ENCODE measurements at places on chromosomes 2 and 18. TPM values are rescaled to one million over a fixed set of nuclear protein-coding genes. Genes with fewer than 3 reads are reported as not detected.
A peak's percentile ranks its signal among the peaks of the same experiment; 100 is the strongest.

DNA sequence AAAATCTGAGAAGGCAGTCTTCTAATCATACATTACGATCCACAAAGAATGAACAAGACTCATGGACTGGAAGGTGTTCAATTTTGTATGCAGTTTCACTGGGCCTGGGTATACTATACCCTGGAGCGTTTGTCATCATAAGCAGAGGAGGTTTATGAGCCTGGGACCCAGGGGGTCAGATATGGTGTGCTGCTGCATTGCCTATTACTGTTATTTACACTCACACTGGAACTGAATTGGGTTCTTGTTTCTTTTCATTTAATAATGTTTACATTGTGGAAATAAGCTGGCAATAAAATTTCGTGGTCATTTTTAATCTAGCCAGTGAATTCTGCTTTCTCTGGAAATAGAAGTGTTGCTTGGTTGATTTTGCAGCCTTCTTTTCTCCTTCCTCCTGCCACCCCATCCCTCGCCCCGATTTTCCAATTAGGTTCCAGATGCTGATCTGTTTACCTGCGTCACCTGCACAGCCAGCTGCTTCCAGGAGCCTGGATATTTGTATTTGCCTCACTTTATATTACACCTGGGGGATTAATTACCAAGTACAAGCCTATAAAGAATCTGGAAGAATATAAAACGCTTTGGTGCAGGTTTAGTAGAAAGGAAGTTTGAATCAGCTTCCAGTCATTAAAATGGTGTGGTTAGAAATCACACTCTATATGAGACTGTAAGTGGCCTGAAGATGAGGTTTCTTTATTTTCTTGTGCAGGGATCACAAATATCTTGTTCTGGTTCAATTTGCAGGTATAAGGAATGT, 234.4 kb downstream of the SOCS6 start:
- H3K4me1 ChIP-seq: no peaks in the 10 kb centered on the region
- DNase-seq: no peak
- no peaks in the 10 kb centered on the region for H3K36me3 ChIP-seq
- no peak overlapping the region for H3K4me3 ChIP-seq

DNA sequence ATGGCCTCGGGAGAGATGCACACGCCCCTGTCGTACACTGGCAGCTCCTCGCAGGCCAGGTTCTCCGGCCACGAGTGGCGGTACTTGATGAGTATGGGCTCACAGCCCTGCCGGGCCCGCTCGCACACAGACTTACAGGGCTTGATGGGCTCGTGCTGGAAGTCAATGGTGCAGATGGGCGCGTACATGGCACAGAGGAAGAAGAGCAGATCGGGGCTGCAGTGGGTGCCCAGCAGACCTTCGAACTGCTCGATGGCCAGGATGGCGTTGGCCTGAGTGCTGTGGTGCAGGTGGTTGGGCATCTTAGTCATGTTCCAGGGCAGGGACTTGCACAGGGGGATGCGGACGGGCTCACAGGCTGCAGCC, 359 bp downstream of the FRZB start:
- no peaks in the 10 kb centered on the region for H3K27me3 ChIP-seq
- H3K4me3 ChIP-seq: peak overlapping the region; percentile 67
- DNase-seq: peak; percentile 21
- H3K27ac ChIP-seq: peak overlapping the region; percentile 38

DNA sequence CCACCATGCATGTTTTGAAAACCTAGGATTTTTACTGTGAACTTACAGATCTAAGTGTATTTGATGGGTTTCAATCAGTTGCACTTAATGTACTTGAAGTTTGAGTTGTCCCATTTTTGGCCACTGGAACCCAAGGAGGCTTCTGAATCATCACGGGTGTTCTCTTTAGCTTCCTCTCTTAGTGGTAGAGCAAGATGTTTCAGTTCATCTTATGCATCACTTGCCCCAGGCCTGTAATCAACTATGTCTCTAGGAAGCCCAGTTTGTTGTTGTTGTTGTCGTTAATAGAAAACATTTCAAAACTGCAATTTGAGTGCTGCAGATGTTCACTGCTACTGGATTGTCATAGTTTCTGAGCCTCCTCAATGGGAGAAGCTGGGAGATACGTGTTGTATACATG, 97.0 kb downstream of the FHOD3 start:
- H3K27ac ChIP-seq: no peak overlapping the region
- H3K4me1 ChIP-seq: peaks cover 42% of the 10 kb centered on the region
- no peak for DNase-seq
- no peaks in the 10 kb centered on the region for H3K27me3 ChIP-seq
- H3K4me3 ChIP-seq: no peak overlapping the region

The MC4R gene
- not detected for total RNA-seq

DNA sequence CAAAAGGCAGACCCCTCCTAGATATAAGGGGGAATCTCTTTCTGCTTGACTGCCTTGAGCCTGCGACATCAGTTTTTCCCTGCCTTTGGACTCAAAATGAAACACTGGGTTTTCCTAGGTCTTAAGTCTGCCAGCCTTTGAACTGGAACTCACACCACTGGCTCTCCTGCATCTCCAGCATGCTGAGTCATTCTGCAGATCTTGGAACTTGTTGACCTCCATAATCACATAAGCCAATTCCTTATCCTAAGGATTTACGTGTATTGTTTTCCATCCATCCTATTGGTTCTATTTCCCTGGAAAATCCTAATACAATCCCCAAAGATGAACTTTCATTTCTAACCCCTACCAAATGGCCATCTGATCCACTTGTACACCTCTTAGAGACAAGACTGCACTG, 88.0 kb downstream of the AFF3 start:
- H3K36me3 ChIP-seq: no peaks in the 10 kb centered on the region
- H3K27me3 ChIP-seq: no peaks in the 10 kb centered on the region
- no peak for DNase-seq
- no peak overlapping the region for H3K27ac ChIP-seq
- H3K4me1 ChIP-seq: no peaks in the 10 kb centered on the region

- H3K4me3 ChIP-seq: no peak overlapping the region
- no peak for DNase-seq
These were observed 198.1 kb downstream of the PDE1A start for GRCh38 chr2:182228741-182229140.

- no peak overlapping the region for H3K4me3 ChIP-seq
- H3K27me3 ChIP-seq: no peaks in the 10 kb centered on the region
- H3K27ac ChIP-seq: no peak overlapping the region
- H3K4me1 ChIP-seq: no peaks in the 10 kb centered on the region
These were observed 10.2 kb downstream of the RALB start for GRCh38 chr2:120262761-120263428.

DNA sequence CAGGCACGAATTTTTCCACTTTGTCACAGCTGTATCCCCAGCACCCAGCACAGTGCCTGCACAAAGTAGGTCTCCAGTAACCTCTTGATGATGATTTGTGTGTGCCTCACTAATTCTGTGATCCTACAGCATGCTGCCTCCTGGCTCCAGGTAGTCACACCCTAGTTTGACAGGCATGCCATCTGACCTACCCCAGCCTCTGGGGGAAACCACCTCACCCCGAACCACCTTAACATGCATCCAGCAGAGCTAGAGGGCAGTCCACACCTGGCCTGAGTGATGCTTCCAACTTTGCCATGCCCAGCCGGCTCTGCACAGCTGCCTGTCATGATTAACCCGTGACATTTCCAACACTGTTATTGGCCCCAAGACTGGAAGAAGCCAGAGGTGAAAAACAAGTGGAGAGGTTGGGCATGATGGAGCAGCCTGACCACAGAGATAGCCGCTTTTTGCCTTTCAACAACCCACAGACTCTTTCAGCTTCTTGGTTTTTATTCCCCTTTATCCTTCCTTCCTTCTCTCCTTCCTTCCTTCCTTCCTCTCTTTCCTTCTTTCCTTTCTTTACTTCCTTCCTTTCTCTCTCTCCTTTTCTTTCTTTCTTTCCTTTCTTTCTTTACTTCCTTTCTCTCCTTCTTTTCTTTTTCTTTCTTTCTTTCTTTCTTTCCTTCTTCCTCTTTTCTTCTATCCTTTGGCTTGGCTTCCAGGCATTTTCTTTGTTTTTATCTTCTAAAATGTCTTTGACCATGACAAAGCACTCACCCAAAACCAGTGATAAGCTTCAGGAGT, 294.4 kb upstream of the SIX2 start:
- H3K27me3 ChIP-seq: no peaks in the 10 kb centered on the region
- H3K4me3 ChIP-seq: no peak overlapping the region
- H3K36me3 ChIP-seq: no peaks in the 10 kb centered on the region
- DNase-seq: no peak

DNA sequence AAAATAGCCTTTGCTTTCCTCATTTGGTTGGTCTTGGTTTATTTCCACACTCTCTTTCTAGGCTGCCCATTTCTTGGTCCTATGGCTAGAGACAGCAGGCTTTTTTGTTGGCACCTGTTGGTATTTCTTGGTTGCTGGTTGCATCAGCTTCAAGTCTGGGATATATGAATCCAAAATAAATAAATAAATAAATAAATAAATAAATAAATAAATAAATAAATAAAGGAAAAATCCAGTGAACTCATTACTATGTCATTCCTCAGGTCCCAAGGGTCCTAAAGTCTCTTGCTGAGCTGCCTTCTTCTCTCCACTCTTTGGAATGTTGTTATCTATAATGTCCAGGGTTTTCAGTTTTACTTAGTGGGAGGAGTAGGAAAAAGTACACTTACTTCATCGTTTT, 165.9 kb upstream of the MEX3C start:
- DNase-seq: no peak
- no peak overlapping the region for H3K27ac ChIP-seq
- H3K4me1 ChIP-seq: peaks cover 12% of the 10 kb centered on the region
- H3K27me3 ChIP-seq: no peaks in the 10 kb centered on the region
- no peaks in the 10 kb centered on the region for H3K36me3 ChIP-seq

GRCh38 chr2:231337807-231338759, 57.4 kb upstream of the B3GNT7 start:
- H3K27me3 ChIP-seq: no peaks in the 10 kb centered on the region
- no peaks in the 10 kb centered on the region for H3K4me1 ChIP-seq
- H3K4me3 ChIP-seq: no peak overlapping the region
- DNase-seq: no peak
- H3K36me3 ChIP-seq: no peaks in the 10 kb centered on the region

DNA sequence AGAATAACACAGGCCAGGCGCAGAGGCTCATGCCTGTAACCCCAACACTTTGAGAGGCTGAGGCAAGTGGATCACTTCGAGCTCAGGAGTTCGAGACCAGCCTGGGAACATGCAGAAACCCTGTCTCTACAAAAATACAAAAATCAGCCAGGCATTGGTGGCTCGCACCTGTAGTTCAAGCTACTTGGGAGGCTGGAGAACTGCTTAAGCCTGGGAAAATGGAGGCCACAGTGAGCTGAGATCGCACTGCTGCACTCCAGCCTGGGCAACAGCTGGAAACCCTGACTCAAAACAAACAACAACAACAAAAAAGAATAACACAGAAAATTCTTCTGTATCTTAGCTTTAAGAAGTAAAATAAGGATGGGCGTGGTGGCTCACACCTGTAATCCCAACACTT, 440.3 kb downstream of the LRATD1 start:
- no peaks in the 10 kb centered on the region for H3K36me3 ChIP-seq
- no peaks in the 10 kb centered on the region for H3K27me3 ChIP-seq
- H3K27ac ChIP-seq: no peak overlapping the region
- no peaks in the 10 kb centered on the region for H3K4me1 ChIP-seq
- H3K4me3 ChIP-seq: no peak overlapping the region
- DNase-seq: no peak

DNA sequence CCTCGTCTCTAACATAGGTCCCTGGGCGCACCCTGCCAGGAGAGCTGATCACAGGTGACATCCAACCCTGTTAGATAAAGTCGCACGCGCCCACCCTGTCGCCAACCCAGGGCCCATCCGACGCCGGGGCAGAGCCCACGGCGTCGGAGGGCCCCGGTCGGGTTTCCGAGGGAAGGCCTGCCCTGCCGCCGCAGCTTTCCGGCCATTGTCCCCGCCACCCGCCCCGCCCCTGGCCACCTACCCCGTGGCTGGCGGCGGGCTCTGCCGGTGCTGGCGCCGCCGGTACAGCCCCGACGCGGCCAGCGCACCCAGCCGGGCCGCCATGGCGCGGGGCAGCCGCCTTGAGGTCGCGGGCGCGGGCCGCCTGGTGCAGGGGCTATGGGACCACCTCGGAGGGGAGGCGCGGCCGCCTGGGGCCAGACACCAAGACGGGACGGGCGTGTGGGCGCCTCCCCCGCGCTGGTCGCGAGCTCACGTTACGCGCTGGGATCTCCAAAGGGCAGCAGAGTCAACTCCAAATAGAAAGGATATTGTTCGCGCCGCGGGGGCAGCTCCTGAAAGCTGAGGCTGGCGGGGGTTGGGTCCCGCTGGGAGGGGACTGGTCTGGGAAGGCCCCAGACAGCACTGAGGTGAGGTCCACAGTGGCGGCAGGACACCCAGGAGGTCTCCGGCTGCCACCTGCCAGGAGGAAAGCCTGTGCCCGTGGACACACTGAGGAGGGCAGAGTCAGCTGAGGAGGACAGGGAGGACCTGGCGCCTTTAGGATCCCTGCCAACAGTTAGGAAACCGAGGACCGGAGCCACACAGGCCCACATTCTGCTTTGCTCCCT, 11.1 kb downstream of the LIMS2 start:
- peak overlapping the region; percentile 58 for H3K4me3 ChIP-seq
- H3K27ac ChIP-seq: peak overlapping the region; percentile 61
- H3K4me1 ChIP-seq: peaks cover 6% of the 10 kb centered on the region
- H3K36me3 ChIP-seq: no peaks in the 10 kb centered on the region

Measured in psoas muscle (tissue), 8 donors.